ENCODE measurements at places on chromosomes 5 and 9.

GRCh38 chr5:43661102-43661501 lies 58.1 kb downstream of the NNT start:
- no peak for DNase-seq

DNA sequence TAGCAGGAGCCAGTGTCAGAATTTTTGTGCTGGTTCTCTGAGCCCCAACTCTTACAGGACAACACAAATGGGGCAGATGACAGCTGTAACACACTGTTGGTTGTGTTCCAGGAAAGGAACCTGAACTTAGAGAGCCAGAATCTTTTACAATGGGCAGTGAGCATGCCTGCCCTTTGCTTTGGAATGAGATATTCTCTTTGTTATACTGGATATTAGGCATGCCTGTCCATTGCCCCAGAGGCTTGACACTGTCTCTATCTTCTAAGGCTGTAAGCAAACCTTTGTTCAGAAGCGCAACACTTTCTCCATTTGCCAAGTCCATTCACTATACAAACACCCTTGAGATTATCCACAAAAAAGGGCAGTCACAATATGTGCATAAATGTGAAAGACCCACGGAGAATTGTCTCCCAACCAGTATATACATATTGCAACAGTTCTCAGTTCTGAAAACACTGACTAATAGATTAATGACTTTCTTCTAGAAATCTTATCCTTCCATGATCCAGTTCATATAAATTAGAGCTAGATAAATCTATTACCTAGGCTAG lies 26.3 kb upstream of the CEP120 start:
- no peak for DNase-seq

DNA sequence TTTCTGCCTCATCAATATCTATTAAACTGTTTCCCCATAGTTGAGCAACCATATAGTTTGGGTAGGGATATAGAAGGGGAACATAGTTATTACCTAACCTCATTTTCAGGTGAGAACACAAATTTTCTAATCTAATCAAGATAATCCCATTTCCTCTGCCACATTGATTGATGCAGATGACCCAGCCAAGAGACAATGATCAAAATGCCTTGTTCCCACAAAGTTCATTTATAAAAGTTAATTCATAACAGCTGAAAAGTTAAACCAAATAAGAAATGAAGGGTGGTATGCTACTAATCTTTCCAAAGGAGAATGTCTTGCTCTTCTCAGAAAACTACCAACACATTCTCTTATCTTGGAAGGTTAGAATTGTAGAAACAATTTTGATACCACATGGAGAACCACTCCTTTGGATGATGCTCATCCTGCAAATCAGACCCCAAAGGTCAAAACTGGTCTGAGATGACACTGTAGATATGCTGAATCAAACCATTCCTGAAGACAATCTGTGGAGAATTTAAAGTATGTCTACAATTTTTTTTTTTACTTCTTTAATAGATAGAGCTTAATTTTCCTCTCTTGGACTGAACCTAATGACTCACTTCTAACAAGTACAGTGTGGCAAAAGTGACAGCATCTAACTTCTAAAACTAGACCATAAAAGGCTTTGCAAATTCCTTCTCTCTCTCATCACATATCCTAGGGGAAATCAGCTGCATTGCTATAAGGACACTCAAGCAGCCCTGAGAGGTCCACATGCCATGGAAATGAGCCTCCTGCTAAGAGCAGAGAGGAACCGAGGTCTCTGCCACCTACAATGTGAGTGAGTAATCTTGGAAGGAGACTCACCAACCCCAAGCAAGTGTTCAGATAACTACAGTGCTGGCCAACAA lies 586.7 kb upstream of the TUSC1 start:
- no peak for DNase-seq

- no peak for DNase-seq
Measured at GRCh38 chr9:133677126-133678010, 41.2 kb downstream of the DBH start.

DNA sequence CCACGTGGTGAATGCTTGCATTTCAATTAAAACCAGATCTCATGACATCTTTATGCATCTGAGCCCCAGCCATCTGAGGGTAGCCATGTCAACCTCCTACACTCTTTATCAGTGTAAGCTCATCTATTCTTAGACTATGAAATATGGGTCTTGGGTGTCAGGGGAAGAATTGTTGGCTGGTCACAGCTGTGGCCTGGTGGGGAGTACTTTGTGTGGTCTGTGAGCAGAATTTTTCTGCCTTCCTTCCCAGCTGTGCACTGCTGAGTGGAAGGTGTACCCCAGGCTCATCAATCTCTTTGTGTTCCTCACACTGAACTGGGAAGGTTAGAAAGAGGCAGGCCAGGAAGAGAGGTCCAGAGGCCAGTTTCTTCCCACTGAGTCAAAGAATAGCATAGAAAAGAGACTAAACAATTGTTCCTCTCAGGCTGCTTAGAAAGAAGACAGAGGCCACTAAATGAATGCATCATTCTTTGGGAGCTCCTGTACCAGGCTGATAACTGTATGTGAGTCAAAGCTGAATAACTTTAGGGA lies 202.7 kb upstream of the RGMB start:
- DNase-seq, result no peak

- no peak for DNase-seq
Measured at GRCh38 chr9:95284162-95285080, 33.1 kb downstream of the FANCC start.

GRCh38 chr9:107809871-107810460 lies 320.4 kb upstream of the KLF4 start:
- no peak for DNase-seq

DNA sequence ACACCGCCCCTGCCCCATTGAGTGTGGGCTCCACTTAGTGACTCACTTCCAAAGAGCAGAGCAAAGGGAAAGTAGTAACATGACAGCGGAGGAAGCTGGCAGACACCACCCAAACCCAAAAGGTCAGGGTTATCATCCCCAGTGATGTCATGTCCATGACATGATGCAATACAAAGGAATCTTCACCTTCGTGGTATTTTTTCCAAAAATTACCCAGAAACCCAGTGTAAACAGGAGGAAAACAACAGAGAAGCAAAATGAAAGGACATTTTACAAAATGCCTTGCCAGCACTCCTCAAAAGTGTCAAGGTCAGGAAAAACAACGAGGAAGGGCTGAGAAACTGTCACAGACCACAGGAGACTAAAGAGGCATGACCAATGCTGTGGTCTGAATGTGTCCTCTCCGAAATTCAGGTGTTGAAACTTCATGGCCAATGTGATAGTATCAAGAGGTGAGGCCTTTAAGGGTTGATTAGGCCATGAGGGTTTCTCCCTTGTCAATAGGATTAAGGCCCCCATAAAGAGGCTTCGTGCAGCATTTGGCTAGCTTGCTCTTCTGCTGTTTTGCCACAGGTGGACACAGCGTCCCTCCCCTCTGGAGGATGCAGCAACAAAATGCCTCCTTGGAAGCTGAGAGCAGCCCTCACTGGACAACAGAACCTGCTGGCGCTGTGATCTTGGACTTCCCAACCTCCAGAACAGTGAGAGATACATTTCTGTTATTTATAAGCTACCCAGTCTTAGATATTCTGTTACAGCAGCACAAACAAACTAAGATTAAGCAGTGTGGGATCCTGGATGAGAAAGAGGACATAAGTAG lies 30.5 kb upstream of the MED10 start:
- DNase-seq, result no peak

DNA sequence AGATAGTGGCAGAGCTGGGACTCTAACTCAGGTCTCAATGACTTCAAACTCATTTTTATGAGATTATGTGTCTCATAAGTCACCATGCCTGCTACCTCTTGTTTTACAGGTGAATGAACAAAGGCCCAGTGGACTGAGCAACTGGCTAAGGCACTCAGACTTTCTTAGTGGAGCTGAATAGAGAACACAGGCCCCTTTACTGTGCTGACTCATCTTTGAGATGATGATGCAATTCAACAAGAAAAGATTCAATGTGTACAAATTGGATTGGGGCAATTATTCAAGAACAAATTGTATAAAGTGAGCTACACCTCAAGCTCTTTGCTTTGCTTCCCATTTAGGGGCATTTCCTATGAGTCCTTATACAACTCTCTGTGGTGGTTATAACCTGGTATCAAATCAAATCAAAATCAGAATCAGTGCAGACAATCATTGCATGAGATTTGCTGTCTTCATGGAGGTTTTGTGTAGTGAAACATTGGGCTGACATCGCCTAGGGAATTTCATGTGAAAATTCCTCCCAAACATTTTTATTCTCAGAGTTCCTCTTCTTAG lies 84.3 kb upstream of the PPP2R2B start:
- no peak for DNase-seq

- no peak for DNase-seq
Measured at GRCh38 chr5:90386099-90386710, 23.4 kb downstream of the CETN3 start.

- DNase-seq, result no peak
Measured at GRCh38 chr9:700365-701282, 140.9 kb upstream of the DMRT1 start.

GRCh38 chr5:171314728-171315385 lies 5.8 kb downstream of the TLX3 start:
- no peak for DNase-seq

DNA sequence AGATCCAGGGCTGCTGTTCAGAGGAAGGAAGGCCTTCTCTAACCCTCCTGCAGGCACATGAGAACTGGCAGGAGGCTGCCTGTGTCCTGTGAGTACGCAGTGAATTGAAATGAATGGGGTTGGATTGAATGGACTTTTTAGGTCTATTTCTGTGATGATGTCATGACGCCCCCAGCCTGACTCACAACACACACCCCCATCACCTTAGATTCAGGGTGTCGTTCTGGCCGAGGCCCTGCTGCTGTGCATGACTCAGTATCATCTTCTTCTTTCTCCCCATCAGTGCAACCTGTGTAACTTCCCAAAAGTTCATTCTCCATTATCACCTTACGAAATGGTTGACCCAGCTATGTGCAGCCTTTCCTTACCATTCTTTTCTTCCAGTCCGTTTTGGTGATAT lies 5.4 kb downstream of the PCAT7 start:
- DNase-seq, result no peak

- no peak for DNase-seq
Measured at GRCh38 chr5:109143031-109143430, 266.7 kb downstream of the PJA2 start.

GRCh38 chr9:135531096-135531495 lies 9.9 kb downstream of the LCN1 start:
- DNase-seq, result no peak

DNA sequence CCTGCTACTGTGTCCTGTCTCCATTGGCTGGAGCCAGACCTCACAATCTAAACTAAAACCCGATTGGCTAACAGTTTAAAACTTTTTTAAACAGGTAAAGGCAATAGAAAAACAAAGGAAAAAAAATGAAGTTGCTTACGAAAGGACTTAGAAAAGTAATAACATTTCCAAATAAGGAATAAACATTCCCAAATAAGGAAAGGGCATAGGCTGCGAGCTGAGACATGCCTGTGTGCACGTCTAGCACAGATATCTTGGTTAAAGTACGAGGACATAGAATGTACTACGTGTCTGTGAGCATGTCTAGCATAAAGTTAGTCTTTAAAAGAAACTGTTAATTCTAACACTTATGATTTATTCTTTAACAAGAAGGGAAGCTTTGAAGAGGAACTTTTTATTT lies 15.3 kb upstream of the FAM120A start:
- DNase-seq, result no peak

- DNase-seq, result no peak
Measured at GRCh38 chr9:121748727-121749423, 97.4 kb downstream of the DAB2IP start.

DNA sequence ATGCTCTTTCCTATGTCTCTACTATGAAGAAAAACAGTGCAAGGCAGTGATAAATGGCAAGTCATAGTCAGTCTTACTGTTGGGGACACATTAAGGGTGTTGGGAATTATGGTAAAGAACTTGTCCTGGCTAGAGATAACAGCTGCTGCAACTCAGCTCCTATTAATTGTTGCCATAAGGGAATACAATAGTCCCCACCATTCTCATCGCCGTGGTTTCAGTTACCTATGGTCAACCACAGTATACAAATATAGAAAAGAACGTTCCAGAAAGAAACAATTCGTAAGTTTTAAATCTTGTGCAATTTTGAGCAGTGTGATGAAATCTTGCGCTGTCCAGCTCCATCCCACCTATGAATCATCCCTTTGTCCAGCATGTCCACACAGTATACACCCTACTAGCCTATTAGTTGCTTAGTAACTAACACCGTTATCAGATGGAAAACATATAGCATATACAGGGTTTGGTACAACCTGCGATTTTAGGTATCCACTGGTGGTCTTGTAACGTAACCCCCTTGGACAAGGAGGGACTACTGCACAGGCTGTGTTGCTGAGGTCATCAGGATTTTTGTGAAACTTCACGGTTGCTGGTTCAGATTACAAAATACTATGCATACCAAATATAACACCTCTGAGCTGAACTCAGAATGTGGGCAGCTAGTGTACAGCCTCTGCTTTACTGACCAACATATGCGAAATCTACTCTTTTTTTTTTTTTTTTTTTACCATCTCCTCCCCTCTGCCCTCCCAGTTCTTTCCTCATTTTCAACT lies 53.5 kb downstream of the ZFR start:
- DNase-seq, result no peak

GRCh38 chr5:67002832-67003684 lies 193.5 kb downstream of the CD180 start:
- no peak for DNase-seq

GRCh38 chr5:149924486-149924885 lies 20.1 kb downstream of the PDE6A start:
- no peak for DNase-seq

GRCh38 chr5:126359884-126360283 lies 63.3 kb upstream of the GRAMD2B start:
- no peak for DNase-seq

DNA sequence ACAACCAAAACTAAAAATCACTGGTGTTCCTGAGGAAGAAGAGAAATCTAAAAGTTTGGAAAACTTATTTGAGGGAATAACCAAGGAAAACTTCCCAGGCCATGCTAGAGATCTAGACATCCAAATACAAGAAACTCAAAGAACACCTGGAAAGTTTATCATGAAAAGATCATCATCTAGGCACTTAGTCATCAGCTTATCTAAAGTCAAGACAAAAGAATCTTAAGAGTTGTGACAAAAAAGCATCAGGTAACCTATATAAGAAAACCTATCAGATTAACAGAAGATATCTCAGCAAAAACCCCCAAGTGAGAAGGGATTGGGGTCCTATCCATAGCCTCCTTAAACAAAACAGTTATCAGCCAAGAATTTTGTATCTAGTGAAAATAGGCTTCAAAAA lies 17.1 kb upstream of the SPEF2 start:
- no peak for DNase-seq

DNA sequence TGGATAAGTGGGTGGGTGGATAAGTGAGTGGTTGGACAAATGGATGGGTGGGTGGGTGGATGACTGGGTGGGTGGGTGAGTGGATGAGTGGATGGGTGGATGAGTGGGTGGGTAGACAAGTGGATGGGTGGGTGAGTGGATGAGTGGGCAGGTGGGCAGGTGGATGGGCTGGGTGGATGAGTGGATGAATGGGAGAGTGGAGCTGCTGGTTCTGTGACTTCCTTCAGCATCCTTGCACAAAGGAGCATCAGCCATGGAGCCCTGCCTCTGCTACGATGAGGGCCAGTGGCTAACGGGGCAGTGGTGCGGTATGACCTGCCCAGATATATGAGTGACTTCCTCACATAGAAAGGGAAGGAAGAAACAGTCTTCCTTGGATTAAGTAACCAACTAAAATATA lies 398.7 kb upstream of the IRX4 start:
- no peak for DNase-seq

All from activated naive CD8-positive, alpha-beta T cell treated with anti-CD3 and anti-CD28 coated beads, Interleukin-2, amount 50 U/mL, for 16 hours (primary cell).